ENCODE measurements at places on chromosomes 4 and X. TPM values are rescaled to one million over a fixed set of nuclear protein-coding genes. Genes with fewer than 3 reads are reported as not detected.

OTUD4 gene
- 16.9 TPM for total RNA-seq

DGAT2L6 gene
- not detected for total RNA-seq

SSX5 gene
- total RNA-seq: not detected

TENM3 gene
- total RNA-seq: 1.4 TPM

POU3F4 gene
- not detected for total RNA-seq
